Iris pigment epithelial cell (primary cell): ENCODE measurements at places on chromosomes 16 and 17.
A peak's percentile ranks its signal among the peaks of the same experiment; 100 is the strongest.

DNA sequence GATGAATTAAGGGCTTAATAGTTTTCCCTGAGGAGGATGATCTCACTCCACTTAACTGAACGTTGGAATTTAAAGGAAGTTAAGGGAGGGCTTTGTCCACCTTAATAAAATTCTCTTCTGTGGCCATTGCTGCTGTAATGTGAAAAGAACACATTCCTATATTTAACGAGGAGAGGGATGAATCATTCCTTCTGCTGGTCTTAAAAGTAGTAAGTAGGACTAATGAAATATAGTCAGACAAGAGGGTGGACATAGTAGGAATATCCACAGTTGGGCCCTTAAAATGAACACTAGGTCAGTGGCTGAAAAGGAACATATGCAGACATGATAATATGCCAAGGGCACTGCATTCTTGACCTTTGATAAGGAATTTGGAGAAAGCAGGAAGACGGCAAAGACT lies 405.6 kb downstream of the PMP22 start:
- DNase-seq: peak; percentile 36

DNA sequence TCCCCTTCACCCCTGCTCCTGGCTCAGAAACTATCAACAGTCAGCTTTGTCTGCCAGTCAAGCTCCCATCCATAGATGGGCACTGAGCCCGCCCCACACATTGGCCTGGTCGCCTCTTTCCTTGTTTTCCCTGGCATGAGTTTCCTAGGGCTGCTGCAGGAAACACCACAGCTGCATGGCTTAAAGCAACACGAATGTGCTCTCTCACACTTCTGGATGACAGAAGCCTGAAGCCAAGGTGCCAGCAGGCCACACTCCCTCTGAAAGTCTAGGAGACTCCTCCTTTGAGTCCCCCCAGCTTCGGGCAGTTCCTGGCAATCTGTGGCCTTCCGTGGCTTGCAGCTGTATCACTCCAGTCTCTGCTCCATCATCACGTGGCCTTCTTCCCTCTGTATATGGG lies 69.9 kb downstream of the TBC1D16 start:
- DNase-seq: no peak

DNA sequence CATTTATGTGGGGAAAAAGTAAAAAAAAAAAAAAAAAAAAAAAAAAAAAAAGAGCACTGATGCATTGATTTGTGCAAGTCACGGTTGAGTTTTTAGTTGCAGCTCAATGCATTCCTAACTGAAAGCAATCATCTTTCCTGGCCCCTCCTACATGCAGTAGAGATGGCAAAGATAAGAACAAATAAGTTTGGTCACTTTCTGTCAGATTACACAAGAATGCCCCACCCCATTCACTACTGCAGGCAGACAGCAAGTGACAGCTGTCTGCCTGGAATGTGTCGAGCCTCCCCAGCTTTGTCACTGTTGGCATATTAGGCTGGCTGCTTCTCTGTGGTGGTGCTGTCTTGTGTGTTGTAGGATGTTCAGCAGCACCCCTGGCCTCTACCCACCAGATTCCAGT lies 243.5 kb downstream of the FOXL1 start:
- no peak for DNase-seq

GRCh38 chr16:53084141-53084541 lies 29.4 kb downstream of the CHD9 start:
- DNase-seq: no peak

GRCh38 chr17:79630126-79630525 lies 19.3 kb upstream of the RBFOX3 start:
- no peak for DNase-seq

DNA sequence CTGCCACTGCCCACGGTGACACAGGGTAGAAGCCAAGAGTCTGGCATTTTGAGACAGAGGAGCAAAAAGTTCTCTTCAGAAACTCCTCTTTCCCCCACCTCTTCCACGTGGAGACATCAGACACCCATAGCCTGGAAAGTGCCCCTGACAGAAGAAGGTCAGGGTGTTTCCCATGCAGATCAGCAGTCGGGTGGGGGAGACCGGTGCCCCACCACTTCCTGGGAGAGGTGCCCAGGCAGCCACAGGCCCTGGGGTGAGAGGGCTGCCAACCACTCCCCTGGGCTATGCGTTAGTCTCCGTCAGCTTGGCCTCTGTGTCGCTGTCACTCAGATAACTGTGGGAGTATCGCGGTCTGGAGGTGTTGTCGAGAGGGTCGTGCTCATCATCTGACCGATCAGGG lies 31.5 kb downstream of the PIPOX start:
- DNase-seq: no peak

- DNase-seq: no peak
Observed at GRCh38 chr17:57542510-57542909, 202.6 kb downstream of the CCDC182 start.

GRCh38 chr16:7482032-7482431 lies 149.4 kb downstream of the RBFOX1 start:
- DNase-seq: no peak

- no peak for DNase-seq
Observed at GRCh38 chr16:70407811-70408274, 31.1 kb downstream of the ST3GAL2 start.

DNA sequence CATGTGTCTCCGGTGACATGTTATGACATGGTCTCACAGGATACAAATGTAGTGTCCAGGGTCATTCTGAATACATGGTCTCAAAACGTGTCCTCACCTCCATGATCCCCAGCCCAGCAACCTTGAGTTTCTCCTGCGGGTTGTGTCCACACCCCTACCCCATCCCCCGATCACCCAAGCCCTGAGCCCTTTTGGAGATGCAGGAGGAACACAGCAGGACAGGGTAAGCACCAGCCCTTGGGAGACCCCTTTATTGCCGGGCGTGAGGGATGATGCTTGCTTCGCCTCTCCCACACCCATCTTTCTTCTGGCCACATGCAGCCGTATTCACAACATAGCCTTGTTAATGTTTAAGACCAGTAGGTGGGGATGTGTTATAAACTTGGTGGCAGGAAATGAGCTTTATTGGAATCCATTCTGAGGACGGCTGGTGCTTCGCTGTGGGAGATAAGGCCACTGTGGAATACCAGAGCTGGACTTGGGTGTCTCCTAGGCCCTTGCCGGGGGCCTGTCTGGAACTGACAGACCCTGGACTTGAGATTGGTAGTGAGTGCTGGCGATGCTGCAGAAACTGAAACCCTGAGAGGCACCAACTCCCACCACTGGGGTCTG lies 5.5 kb downstream of the TMEM132E start:
- DNase-seq: peak; percentile 42

GRCh38 chr17:4998732-4999429 lies 1.1 kb downstream of the KIF1C start:
- DNase-seq: no peak

DNA sequence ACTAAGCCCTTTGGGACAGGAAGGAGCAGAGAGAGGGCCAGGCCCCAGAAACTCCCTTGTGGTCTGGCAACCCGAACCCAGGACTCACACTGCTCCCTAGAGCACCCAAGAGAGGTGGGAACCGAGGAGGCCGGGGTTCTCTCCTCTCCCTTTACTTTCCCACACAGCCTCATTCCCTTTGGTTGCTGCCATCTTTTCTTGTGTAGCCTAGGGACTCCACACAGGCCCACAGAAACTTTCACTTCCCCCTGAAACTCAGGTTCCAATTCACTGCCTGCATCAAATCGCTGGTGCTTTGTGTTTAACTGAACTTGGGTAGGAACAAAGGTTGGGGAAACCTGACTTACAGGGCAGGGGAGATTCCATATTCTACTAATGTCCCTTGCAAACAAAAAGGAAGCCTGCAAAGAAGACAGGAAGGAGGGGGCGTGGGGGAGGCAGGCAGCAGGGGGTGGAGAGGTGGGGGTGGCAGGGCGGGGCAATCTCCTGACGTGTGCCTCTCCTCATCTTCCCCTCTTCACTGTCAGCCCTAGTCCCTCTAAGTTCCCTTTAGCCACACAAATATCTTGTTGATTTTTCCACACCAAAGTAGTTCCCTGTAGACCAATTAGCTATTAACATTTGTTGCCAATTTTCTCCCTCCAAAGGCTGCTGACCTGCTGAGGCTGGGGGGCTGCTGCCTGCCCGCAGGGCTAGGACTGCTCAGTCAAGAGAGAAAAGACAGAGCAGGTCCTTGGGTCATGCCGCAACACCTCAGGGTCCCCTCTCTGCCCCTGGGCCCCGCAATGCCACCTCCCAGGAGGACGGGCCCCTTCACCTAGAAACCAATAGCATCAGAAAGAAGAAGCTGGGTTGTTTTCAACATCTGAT lies 8.0 kb downstream of the ST3GAL2 start:
- peak; percentile 40 for DNase-seq

- peak; percentile 95 for DNase-seq
Observed at GRCh38 chr17:63433746-63434591, 12.1 kb downstream of the CYB561 start.

DNA sequence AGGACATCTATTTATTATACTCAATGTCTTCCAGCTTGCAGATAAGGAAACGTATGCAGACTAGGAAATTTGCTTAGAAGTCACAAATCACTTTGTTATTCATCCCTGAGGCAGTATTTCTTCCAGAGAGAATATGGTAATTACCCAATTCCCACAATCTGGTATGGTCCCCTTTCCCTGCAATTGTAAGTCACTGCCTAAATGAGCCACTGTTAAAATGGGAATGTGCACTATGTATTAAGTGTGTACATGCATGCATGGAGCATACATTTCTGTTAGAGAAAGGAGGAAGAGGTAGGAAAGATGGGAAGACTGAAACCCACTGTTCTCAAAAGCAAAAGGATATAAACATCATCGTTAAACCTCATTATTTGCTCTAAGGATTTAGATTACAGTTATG lies 10.0 kb downstream of the NUFIP2 start:
- DNase-seq: no peak

DNA sequence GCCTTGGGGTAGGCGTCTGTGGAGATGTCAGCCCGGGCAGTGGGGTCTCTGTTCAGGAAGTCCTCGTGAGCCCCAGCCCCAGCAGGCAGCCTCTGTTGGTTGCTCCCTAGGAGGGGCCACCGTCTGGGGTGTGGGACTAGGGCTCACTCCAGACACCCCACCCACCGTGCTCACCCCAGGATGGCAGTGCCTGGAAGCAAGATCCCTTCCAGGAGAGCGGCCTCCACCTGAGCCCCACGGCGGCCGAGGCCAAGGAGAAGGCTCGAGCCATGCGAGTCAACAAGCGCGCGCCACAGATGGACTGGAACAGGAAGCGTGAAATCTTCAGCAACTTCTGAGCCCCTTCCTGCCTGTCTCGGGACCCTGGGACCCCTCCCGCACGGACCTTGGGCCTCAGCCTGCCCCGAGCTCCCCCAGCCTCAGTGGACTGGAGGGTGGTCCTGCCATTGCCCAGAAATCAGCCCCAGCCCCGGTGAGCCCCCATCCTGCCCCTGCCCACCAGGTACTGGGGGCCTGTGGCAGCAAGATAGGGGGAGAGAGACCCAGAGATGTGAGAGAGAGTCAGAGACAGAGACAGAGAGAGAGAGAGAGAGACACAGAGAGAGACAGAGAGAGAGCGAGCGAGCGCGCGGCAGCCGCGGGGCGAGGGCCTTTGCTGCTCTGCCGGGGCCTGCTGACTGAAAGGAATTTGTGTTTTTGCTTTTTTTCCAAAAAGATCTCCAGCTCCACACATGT lies 9.8 kb downstream of the NTHL1 start:
- no peak for DNase-seq

DNA sequence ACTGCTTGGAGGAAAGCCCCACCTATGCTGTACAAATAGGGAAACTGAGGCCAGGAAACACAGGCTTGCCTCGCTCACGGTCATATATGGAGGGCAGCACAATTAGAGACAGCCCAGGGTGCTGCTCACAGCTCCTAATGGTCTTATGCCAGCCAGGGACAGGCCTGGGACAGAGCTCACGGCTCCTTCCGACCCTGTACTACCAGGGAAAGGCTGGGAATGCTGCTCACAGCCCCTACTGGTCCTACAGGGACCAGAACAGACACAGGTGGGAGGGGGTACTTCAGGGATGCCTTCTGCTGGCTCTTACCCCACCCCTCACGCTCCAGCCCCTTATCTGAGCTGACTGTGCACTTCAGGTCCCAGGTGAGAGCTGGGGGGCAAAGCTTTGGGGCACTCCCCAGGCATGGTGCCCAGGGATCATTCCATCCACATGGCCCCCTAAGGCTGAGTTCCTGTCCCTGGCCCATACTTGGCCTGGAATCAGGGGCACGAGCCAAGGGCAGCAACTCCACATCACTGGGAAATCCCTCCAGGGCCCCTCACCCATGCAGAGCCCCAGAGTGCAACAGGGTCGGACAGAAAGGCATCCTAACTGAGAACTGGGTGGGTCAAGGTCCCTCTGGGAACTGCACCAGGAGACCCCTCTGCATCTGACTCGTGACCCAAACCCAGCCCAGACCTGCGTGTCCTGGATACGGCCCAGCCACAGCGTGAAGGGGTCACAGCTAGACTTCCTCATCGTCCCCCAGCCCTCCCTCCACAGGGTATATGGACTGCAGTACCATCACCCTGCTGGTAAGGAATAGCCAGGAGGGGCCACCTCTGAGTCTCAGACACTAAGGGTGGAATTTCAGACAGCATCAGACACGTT lies 5.9 kb downstream of the RHBDF1 start:
- DNase-seq: no peak

- no peak for DNase-seq
Observed at GRCh38 chr16:18003033-18003432, 333.5 kb downstream of the NPIPA8 start.

DNA sequence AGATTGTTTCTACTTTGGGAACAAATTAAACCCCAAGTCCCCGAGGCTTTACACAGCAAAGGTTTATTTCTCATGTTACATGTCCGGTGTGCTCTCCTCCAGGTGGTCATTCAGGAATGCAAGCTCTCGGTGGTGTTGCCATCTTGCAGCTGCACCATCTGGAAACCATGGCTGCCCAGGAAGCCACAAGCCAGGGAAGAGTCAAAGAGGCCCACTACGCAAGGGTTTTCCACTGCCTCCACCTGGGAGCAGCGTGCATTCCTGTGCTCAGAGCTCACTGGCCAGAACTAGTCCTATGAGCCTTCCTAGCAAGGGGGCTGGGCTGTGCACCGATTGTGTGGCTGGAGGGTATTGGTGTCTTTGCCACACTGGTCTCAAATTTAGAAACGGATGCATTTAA lies 128.8 kb upstream of the FOXF1 start:
- peak; percentile 33 for DNase-seq

- DNase-seq: no peak
Observed at GRCh38 chr17:17698371-17698770, 17.1 kb downstream of the RAI1 start.

DNA sequence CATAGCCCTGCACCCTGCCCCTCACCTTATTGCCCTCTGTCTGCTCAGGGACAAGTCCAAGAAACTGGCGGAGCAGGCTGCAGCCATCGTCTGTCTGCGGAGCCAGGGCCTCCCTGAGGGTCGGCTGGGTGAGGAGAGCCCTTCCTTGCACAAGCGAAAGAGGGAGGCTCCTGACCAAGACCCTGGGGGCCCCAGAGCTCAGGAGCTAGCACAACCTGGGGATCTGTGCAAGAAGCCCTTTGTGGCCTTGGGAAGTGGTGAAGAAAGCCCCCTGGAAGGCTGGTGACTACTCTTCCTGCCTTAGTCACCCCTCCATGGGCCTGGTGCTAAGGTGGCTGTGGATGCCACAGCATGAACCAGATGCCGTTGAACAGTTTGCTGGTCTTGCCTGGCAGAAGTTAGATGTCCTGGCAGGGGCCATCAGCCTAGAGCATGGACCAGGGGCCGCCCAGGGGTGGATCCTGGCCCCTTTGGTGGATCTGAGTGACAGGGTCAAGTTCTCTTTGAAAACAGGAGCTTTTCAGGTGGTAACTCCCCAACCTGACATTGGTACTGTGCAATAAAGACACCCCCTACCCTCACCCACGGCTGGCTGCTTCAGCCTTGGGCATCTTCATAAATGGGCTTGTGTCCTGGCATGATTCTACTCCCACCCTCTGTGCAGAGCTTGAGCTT lies 6.3 kb upstream of the NFATC3 start:
- no peak for DNase-seq
